ENCODE measurements at places on chromosomes 3 and 15.

DNA sequence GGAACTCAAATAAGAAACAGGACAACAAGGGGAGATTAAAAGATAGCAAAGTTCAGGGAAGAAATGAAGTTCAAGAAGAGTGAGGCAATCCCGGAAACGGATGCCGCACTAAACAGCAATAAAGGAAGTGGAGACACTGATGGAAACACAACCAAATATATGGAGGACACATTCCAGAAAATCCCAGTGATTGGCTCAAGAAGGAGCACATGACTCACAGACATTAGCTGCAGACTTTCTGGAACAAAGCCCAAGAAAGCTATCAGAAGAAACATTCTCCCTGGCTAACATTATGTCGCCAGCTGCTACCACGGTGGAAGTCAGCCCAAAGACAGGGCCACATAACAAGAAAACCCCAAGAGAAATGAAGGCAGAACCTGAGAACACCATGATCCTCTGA is 18.1 kb upstream of the VGLL4 start:
- no peak for DNase-seq

DNA sequence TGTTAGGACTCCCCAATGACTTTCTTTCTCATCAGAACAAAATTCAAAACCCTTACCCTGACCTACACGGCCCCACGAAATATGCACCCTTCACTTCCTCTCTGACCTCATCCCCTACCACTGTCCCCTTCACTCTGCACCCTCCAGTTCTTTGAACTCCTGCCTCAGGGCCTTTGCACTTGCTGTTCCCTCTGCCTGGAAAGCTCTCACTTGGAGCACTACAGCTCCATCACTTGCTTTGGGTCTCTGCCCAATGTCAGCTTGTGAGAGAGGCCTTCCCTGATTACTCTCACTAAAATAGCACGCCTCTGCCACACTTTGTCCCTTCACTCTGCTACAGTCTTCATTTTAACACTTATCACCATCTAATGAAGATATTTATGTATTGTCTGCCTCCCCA is 32.8 kb upstream of the SMAD3 start:
- no peak for DNase-seq

- no peak for DNase-seq
Measured at GRCh38 chr3:73503781-73504180, 121.0 kb downstream of the PDZRN3 start.

- DNase-seq: no peak
Measured at GRCh38 chr15:49468481-49468839, 45.4 kb downstream of the FGF7 start.

Measured in HT-29 (cell line).